Panc1 (cell line): ENCODE measurements at places on chromosomes 6 and 20. TPM values are rescaled to one million over a fixed set of nuclear protein-coding genes. Genes with fewer than 3 reads are reported as not detected.

The RRAGD gene
- 27.8 TPM for total RNA-seq

The ULBP2 gene
- 0.69 TPM for total RNA-seq

The PAX1 gene
- total RNA-seq, result not detected

The KHDRBS2 gene
- total RNA-seq, result not detected

The RAB5IF gene
- 118 TPM for total RNA-seq

The CALHM4 gene
- not detected for total RNA-seq

The OR12D1 gene
- total RNA-seq, result not detected

The FAM162B gene
- not detected for total RNA-seq

The HM13 gene
- total RNA-seq, result 337 TPM

The GPR6 gene
- not detected for total RNA-seq

The ANGPT4 gene
- not detected for total RNA-seq

The SNX14 gene
- 119 TPM for total RNA-seq

The AVP gene
- total RNA-seq, result not detected

The HLA-DQB1 gene
- 0.51 TPM for total RNA-seq

The SMPDL3A gene
- total RNA-seq, result 1.8 TPM

The ADGB gene
- total RNA-seq, result not detected

The BLOC1S5 gene
- 11.8 TPM for total RNA-seq

The HCRTR2 gene
- not detected for total RNA-seq

The DAAM2 gene
- not detected for total RNA-seq

The ZNF334 gene
- total RNA-seq, result 0.28 TPM

The NDUFAF4 gene
- total RNA-seq, result 42.0 TPM

The PRSS35 gene
- total RNA-seq, result 0.10 TPM

The SLC35D3 gene
- not detected for total RNA-seq

The SIRPD gene
- not detected for total RNA-seq

The MROH8 gene
- total RNA-seq, result 1.8 TPM

The WFDC12 gene
- total RNA-seq, result not detected

The SAMD3 gene
- not detected for total RNA-seq

The TPMT gene
- total RNA-seq, result 9.7 TPM

The MOXD1 gene
- total RNA-seq, result 0.21 TPM

The ENTPD6 gene
- total RNA-seq, result 108 TPM

The GLP1R gene
- not detected for total RNA-seq

The CST9 gene
- not detected for total RNA-seq

The AGER gene
- 3.7 TPM for total RNA-seq

The KIF6 gene
- not detected for total RNA-seq
